M059J (cell line): ENCODE measurements at places on chromosomes 5 and 9. TPM values are rescaled to one million over a fixed set of nuclear protein-coding genes. Genes with fewer than 3 reads are reported as not detected.

PCDHB10 gene
- 0.49 and 1.3 TPM in 2 replicates for total RNA-seq

PTPN3 gene
- total RNA-seq, result 7.3 and 9.9 TPM in 2 replicates

ZBED3 gene
- 0.64 and 0.99 TPM in 2 replicates for total RNA-seq

BTNL8 gene
- total RNA-seq, result not detected in 2 replicates

BDP1 gene
- 7.3 and 10.4 TPM in 2 replicates for total RNA-seq

GAPT gene
- total RNA-seq, result not detected in 2 replicates

ORM2 gene
- total RNA-seq, result not detected in 2 replicates

IFNA5 gene
- total RNA-seq, result not detected in 2 replicates

SLC45A2 gene
- total RNA-seq, result not detected in 2 replicates

BTNL9 gene
- total RNA-seq, result not detected in 2 replicates

CDX1 gene
- total RNA-seq, result not detected in 2 replicates

TMOD1 gene
- total RNA-seq, result 0.84 and 2.4 TPM in 2 replicates
